ENCODE measurements at places on chromosomes 4 and X.

DNA sequence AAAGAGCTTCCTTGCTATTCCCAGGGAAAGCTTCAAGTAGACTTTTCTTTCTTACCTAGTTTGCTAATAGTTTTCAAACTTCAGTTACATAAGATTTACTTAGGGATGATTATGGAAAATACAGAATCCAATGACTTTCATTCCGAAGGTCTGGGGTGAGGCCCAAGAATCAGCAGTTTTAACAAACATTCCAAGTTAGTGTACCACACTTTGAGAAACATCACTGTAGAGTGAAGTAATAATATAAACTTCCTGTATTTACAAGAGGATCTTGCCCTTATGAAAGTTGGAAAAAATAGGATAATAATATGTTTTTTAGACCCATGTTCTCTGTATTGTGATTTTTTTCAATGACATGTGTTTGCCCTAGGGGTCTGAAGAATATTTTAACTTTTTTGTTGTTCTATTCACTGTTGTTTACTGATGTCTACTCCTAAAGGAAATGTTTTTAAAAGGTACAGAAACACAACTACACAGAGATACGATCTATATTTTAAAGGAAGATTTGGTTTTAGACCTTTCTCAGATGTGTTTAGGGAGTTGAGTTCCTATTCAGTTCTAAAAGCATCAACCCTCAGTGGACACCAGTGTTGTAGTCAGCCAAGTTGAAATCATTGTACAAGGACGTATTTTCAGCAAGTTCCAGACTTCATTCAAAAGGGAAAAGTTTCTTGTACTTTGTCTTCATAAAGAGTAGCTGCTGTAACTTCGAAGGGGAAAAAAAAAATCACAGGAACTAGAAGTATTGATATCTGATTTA, 295.8 kb upstream of the SLC7A11 start:
- no peak for DNase-seq

- no peak for DNase-seq
Measured at GRCh38 chr4:80956421-80956820, 74.1 kb upstream of the BMP3 start.

DNA sequence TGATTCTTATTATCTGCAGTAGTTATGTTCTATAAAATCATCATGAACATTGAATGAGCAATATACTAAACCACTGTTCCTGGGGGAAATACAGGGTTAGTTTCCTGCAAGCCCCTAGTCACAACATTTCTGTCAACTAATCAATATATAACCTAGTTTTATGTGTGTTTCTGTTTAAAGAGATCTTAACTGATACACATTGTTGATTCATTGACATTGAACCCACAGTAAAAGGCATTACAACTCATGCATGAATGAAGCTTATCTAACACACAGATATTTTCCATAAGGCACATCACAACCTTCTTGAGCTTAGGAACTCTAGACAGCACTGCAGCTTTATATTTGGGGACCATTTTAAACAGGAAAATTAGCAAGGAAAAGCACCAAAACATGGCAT, 134.2 kb downstream of the CAMK2D start:
- no peak for DNase-seq

DNA sequence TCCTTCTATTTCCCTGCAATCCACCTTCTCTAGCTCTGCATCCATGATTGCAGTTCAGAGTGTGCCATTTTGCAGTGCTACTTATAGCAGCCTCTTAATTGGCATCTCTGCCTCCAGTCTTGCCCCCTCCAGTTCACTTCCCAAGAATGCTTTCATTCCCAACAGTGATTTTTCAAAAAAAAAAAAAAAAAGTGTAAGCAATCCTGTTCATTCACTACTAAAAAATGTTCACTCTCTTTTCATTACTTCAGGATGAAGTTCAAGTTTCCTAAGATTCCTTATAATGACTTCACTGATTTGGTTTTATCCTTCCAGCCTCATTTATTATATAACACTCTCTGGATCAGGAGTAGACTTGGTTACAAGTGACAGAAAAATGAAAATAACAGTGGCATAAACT, 124.7 kb upstream of the LNX1 start:
- DNase-seq: no peak
